ENCODE measurements at places on chromosomes 2 and 18.

DNA sequence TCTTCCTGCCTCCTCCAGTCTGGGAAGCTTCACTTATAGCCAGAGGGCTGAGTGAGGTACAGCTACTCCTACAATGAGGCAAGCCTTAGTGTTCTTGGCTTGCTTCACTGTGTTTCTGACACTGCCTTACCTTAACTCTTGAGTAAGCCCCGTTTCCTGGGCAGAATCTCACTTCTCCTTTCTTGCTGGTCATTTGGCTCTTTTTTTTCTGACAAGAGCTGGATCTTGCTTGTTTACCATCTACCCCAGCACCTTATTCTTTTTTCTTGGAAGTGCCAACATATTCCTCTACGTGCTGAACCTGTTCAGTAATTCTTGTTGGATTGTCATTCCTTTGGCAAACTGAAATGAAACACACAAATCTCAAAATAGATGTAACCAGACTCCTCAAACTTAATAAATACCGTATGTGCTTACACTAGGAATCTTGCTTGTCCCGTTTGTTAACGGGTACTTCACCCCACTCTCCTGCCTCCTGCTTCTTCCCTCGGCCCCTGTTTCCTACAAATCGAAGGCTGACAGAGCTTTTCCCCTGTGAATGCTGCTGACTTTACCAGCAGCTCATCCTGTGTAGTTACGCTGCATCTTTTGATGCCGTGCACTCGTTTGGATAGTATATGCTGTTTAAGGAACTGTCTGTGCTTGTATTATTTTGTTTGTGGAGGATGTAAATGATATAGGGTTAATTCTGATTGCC is 132.2 kb downstream of the FMNL2 start:
- no peak for DNase-seq

DNA sequence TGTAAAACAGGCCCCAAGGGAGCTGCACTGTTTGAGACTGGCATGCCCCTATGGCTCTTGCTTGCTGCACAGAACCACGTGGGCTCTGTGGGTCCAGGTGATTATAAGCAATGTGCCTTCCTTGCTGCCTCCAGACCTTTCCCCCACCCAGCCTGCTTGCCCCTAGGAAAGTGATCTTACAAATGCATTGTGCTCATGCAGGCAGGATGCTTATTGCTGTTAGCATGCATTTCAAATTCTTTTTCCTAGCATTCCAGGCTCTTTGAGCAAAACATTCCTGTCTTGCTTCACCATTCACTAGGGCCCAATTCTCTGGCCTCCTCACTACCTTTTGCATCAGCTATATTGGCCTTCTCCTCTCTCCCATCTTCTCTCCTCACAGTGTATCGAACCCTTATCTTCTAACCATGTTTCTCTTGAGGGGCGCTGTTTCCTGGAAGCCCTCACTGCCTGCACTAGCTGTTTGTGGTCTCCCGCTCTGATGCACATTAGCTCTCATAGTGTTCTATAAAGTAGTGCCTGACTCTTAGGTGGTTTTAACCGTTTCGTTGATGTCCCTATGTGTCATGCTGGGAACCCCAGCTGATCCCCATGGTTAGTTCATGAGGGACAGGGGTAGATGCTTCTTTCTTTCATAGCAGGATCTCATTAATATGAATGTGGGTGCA is 152.9 kb upstream of the EPAS1 start:
- DNase-seq = no peak

DNA sequence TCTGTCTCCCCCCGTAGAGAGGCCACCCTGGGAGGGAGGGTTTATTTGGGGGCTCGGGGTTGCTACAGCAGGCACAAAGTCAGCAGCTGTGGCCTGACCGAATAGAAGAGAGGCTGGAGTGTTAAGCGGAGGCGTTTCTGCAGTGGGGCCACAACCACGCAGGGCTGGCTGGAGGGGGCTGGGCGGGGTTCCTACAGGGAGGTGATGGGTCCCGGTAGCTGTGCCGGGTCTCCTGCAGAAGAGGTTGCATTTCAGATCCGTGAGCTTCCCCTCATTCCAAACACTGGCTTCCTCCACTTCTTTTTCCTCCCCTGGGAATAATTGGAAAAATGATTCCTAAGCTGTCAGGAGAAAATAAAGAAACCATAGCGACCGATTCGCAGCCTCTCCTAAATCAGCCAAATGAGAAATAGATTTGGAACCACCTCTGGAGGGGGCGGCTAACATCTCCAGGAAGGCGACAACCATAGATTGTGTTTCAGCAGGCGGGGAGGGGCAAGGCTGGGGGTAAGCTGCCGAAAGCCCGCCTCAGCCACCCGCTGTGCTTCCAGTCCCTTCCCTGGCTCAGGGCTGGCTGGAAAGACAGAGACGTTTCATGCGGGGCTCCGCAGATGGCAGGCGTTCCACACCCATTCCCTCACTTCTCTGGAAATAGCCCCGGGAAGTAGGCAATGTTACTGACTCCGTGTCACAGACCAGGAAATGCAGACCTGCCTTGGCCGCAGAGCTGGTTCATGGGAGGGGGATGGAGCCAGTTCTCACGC is 85.6 kb upstream of the TAF1B start:
- no peak for DNase-seq

GRCh38 chr18:35010156-35010555 is 31.1 kb upstream of the MAPRE2 start:
- no peak for DNase-seq

DNA sequence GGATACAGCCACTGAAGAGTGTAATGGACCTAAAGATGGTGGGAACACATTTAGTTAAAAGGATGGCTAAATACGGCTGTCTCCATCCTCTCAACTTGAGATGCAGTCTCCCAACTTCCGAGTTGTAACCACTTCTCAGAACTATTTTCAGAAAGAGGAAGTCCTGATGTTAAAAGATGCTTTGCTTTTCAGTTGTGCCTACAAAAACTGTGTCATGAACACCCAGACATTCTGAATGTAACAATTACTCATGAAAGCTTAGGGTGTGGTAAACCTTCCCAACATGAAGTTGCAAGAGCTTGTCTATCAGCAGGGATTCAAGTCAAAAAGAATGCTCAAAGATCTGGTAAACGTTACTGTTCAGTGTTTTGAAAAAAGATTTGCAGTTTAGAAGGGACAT is 147.9 kb downstream of the DOCK10 start:
- DNase-seq = no peak

DNA sequence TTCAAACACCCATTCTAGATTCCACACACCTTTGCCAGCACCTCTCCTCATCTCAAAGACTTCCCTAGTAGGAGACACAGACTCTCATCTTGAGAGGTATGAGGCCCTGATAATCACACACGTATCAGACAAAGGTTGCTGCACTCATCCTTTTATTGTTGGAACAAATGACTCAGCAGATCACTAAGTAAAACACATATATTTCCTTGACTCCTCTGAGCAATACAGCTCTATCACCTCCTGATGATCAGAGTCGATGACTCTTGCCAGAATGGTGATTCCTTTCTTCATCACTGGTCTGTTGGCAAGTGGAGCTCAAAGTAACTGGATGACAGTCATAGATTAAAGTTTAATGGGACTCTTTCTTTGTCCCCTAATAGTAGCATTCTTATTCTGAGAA is 1049.2 kb upstream of the ZEB2 start:
- DNase-seq = no peak

DNA sequence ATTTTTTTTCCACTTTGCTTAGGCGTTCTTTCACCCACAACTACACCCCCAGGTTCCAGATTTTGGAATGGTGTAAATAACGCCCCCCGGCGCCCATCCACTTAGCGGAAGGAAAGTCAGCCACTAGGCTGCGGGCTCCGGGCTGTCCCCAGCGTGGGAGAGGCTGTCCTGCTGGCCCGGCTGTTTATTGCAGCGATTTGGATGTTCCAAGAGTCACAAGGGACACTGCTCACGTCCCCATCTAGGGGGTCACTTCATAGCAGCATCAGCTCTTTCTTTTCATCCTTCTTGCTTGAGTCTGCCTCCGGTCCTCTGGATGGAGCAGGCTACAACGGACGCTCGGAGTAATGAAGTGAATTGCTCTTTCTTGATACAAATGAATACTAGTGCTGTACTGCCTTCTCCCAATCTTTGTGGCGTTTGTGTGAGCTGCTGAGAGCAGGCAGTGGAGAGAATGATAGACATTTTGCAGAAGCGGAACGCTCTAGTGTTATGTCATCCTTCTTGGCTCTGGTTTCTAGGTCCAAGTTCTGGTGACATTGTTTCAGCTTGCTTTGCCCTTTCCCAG is 50.7 kb upstream of the PAIP2B start:
- no peak for DNase-seq

GRCh38 chr2:72117029-72117428 is 30.6 kb downstream of the CYP26B1 start:
- DNase-seq = no peak

DNA sequence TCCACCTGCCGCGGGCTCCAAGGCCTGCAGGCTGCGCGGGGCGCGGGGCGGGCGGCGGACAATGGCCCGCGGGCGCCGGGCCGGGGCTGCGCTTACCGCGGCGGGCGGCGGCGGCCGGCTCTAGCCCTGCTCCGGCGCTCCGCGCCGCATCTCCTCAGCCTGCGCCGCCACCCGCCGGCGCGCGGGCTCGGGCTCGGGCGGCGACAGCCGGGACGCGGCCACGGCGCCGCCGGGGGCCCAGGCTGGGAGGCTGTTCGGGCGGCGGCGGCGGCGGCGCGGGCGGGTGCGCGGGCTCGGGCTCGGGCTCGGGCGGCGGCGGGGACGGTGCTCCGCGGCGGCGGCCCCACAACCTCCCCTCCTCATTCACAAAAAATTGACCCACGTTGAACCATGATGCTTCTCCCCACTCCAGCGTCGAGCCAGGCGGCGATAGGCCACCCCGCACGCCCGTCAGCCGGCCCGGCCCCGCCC is at the start of gene HDAC4:
Gene HDAC4 (minus strand): TSS at position 425 of the 471 bp plus-strand sequence. CDS start 48,321 bp downstream, outside the sequence.
- no peak for DNase-seq

DNA sequence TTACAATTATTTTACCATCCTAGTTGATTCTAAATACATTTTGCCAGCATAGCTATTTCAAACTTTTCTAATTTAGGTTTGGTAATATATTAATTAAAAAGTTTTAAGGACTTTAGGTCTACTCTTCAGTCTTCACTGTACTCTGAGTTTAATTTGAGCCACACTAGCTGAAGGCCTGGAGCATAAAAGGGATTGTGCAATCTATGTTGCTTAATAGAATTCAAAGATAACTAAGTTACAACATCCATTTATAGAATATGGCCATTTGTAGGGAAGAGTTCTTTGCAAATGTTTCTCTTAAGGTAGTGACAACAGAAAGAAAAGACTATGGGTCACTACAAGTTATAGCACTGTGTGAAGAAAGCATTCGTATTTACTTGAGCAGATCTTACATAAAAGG is 702.2 kb upstream of the NRXN1 start:
- no peak for DNase-seq

GRCh38 chr18:31498574-31499524 is 872 bp downstream of the DSG2 start:
- DNase-seq = no peak

- no peak for DNase-seq
Observed at GRCh38 chr2:105116348-105116747, 78.5 kb downstream of the MRPS9 start.

GRCh38 chr18:22110461-22110924 is 58.9 kb upstream of the GATA6 start:
- DNase-seq = no peak

DNA sequence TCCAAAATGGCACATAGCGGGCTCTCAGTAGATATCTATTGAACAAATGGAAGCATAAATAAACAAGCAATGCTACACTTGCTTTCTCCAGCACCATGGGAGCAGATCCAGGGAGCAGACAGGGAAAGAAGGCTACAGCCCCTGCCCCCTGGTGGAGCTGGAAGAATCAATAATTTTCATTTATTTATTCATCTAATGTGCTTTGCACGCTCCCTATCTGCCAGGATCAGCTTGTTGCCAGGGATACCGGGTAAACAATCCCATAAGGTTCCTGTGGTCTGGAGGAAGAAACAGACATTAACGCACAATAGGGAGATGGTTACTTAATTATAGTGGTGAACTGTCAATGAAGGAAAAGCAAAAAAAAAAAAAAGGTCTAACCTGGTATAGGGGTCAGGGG is 40.1 kb upstream of the CLASP1 start:
- DNase-seq = no peak

- no peak for DNase-seq
Observed at GRCh38 chr2:222862909-222863544, 2.2 kb downstream of the ACSL3 start.

DNA sequence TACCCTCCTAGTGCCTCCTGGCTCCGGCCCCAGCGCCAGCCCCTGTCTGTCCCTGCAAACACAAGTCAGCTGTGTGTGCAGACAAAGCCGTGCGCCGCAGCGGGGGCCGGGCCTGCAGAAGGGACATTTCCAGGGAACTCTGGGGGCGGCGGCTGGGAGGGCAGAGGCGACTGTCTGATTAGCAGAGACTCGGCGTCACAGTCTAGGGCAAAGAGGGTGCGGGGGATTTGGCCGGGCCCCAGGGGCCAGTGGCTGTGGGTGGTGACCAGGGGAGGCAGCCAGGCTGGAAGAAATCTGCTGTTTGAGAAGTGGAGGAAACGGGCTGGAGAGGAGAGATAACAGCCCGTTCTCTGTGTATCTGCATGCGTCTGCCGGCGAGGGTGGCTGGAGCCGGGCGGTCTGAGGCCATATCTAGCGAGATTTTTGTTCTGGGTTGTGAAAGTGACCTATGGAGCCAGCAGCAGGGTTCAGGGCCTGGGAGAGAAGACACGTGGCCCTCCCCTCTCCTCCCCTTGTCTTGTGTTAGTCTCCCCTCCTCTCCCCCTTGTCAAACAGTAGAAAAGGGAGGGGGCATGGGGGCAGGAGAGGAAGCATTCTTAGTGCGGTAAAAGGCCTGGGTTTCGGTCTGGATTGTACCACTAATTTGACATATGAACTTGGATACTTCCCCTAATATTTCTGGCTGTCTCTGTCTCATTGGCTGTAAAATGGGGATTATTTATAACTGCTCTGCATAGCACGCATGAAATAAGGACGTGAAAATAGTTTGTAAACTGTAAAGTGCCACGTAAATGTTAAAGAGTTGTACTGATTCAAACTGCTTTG is 169.4 kb downstream of the SMAD7 start:
- DNase-seq = no peak

DNA sequence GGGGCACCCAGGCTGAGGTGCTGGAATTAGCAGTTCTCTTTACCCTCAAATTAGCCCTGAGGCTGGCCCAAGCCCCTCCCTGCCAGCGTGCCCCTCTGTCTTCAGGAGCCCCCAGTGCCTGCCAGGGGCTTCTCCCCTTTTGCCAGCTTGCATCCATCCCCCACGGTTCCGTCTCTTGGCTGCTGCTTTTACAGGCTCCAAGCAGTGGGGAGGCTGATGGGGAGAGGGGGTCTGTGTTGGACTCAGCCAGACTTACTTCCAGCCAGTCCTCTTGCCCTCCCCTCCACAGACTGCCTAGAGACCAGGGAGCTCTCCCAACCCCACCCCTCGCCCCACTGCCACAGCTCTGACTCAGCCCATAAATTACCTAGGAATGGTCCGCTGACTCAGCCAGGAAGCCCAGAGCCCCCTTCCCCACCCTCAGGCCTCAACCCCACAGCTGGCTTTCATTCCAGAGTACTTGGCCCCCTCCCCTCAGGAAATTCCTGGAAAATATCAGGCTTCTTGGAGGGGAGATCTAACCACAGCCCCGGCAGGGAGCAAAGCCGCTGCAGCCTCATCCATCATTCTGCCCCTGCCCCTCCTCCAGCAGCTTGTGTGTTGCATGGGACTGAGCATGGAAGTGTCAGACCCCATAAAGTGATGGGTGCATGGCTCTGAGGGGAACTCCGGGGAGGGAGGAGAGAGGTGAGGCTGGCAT is 184.6 kb downstream of the ZFP36L2 start:
- DNase-seq = no peak

Data from stimulated activated CD8-positive, alpha-beta memory T cell treated with anti-CD3 and anti-CD28 coated beads, Interleukin-4, amount 100 ng/mL, for 1 hour (primary cell).